ENCODE measurements at places on chromosomes 12 and 14. TPM values are rescaled to one million over a fixed set of nuclear protein-coding genes. Genes with fewer than 3 reads are reported as not detected.

AQP5 gene
- not detected for total RNA-seq

TAMALIN gene
- total RNA-seq, result 78.2 TPM

LHX5 gene
- total RNA-seq, result not detected

FAM181A gene
- total RNA-seq, result not detected

KRT82 gene
- total RNA-seq, result not detected

DNA sequence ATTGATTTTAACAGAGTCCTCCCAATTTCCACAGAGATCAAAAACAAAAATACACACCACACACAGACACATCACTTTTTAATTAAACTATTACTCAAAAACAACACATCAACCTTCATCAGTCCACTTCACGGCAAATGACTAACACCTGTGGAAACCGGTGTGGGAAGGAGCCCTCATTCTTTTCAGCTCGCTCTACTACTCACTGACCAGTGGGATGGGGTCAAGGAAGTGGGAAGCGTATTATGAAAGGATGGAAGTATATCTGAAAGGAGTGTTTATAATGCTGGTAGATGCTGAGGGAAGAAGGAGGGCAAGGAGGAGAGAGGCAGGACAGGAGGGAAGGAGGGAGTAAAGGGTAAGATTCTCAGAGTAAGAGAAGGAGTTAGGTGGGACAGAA lies 156.5 kb downstream of the EPS8 start:
- no peak for DNase-seq

DNA sequence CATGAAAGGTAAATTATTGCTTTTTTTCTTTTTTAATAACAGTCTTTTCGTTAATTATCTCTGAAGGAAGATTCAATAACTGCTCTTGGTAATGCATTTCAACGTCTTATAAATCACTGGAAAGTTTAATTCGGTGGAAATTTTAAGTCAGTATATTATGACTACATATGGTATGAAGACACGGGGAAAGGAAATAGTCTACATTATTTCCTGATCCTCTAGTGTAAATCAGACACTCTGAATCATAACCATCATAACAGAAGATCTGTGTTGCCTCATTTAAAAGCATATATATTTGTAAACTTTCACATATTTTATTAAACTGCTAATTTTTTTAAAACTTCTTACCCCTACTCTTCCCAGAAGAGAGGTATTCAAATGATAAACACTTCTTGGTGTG lies 53.7 kb downstream of the EFCAB11 start:
- DNase-seq, result no peak

Data from G401 (cell line).